ENCODE measurements at places on chromosomes 12 and 14.

GRCh38 chr14:89430391-89431236, 13.6 kb upstream of the FOXN3 start:
- no peak for DNase-seq

- DNase-seq, result no peak
These were observed 367.2 kb upstream of the LMO3 start for GRCh38 chr12:16972923-16973770.

- no peak for DNase-seq
These were observed 134.9 kb upstream of the FRMD6 start for GRCh38 chr14:51516706-51517395.

- DNase-seq, result no peak
These were observed 3.2 kb downstream of the DGLUCY start for GRCh38 chr14:91116913-91117588.

DNA sequence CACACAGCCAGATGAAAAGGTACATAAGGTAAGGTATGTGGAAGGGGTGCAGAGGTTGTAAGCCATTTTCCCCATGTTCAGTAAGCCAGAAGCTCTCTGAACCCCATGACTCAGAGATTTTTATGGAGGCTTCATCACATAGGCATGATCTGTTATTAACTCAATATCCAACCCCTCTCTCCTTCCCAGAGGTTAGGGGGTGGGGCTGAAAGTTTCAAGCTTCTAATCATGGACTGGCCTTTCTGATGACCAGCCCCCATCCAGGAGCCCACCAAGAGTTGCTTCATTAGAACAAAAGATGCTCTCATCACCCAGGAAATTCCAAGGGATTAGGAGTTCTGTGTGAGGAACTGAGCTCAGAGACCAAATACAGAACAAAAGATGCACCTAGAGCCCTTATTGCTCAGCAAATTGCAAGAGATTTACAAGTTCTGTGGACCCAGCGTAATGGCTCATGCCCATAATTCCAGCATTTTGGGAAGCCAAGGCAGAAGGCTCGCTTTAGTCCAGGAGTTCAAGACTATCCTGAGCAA, 103.2 kb upstream of the DAAM1 start:
- no peak for DNase-seq

DNA sequence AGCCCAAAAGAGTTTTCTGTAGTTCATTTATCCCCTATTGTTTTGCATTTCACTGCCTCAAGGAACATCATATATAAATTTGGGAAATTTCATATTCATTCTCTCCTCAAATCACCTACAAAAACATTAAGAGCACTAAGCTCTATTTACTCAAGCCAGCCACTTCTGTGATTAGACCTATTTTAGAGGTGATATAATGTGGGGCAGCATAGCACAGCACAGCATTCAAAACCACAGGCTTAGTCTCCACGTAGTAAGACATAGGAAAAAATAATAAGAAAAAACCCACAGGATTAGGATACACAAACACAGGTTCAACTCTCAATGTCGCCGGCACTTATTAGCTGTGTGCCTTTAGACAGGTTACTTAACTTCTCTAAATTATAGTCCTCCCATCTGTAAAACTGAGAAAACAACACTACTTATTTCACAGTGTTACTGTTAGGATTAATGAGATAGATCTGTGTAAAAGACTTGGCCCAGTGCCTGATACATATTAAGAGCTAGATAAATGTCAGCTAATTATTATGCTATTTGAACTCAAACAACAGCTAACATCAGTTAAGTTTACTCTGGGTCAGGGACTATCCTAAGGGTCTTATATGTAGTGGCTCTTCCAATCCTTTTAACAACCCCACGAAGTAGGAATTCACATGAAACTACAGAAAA, 20.3 kb downstream of the DCAF5 start:
- DNase-seq, result no peak

GRCh38 chr12:46357438-46358324, 14.9 kb downstream of the SLC38A2 start:
- DNase-seq, result no peak

- no peak for DNase-seq
These were observed 53.4 kb downstream of the PRMT8 start for GRCh38 chr12:3544296-3544965.

- DNase-seq, result peak; percentile 56
These were observed 6.3 kb upstream of the LTBP2 start for GRCh38 chr14:74618078-74618952.

DNA sequence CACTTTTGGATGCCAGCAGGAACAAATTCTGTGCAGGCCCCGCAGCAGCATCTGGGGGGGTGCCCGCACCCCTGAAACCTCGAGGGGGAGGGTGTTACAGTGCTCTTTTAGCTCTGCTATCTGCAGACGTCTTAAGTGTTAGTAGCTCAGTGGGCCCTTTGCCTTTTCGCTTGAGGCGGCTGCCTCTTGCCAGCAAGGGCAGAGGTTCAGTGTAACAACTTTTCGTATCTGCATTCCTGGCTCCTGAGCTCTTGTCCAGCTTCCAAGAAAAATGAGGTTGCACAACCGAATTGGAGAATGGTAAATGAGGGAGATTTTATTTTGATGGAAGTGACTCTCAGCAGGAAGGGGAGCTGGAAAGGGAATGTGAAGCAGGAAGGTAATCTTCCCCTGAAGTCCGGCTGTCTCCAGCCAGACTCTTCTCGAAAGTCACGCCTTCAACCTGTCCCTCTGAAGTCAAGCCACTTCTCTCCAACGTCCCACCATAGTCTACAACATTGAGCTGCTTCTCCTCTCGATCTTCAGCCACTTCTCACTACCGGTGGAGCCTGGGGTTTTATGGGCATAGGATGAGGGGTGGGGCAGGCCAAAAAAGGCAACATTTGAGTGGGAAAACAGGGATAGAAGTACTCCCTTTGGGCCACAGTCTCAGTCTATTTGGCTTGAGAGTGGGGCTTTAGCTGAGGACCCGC, 17.8 kb downstream of the TAS2R50 start:
- no peak for DNase-seq

DNA sequence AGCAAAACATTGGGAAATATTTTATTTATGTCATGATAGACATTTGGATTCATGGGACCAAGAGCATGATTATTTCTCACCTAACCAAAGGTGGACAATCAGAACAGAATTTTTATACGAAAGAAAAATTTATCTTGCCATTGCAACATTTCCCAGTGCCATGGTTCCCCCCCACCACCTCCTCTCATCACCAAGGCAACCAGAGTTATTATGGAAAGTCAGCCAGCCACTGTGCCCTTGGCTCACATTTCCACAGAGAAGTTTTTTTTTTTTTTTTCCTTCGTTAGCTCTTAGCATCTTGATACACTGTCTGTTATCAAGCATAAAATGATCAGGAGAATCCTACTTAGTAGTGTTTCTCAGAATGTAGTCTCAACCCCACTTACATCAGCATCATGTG, 176.4 kb upstream of the TMTC1 start:
- DNase-seq, result no peak

- DNase-seq, result no peak
These were observed 1.1 kb downstream of the CCDC91 start for GRCh38 chr12:28191051-28192048.

DNA sequence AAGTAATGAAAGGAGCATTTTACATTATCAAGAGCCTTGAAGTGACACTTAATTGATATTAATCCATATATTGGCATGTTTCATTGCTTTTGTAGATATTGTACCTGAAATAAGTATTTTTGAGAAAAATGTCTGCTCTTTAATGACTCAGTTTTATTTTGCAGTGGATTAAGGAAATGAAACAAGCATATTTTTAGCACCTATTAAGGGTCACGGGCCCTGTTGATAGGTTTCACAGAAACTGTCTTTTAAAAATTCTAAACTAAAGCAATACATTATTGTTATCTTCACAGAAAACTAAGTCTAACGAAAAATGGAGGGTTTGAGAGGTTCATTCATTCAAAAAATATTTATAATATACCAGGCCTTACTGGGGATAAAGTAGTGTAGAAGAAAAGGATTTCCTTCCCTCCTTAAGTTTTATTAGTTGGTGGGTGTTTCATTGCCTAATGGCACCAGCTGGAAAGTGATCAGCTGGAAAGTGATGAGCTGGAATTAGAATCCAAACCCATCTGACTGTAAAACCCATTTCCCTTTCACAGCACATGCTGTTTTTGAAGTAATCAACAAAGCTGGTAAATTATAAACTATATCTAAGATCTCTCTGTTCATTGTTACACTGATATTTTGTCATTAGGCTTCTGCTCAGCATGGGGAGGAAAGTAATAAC, 54.2 kb downstream of the PTPRQ start:
- no peak for DNase-seq

- DNase-seq, result no peak
These were observed 106.8 kb upstream of the RFLNA start for GRCh38 chr12:124188084-124188483.

GRCh38 chr14:50015716-50016115, 100.7 kb downstream of the VCPKMT start:
- DNase-seq, result no peak

- DNase-seq, result no peak
These were observed 23.8 kb downstream of the MMP17 start for GRCh38 chr12:131851741-131852550.

- DNase-seq, result no peak
These were observed 6.4 kb downstream of the MBD6 start for GRCh38 chr12:57528831-57529555.

- DNase-seq, result no peak
These were observed 11.3 kb downstream of the CFAP54 start for GRCh38 chr12:96500693-96501092.

DNA sequence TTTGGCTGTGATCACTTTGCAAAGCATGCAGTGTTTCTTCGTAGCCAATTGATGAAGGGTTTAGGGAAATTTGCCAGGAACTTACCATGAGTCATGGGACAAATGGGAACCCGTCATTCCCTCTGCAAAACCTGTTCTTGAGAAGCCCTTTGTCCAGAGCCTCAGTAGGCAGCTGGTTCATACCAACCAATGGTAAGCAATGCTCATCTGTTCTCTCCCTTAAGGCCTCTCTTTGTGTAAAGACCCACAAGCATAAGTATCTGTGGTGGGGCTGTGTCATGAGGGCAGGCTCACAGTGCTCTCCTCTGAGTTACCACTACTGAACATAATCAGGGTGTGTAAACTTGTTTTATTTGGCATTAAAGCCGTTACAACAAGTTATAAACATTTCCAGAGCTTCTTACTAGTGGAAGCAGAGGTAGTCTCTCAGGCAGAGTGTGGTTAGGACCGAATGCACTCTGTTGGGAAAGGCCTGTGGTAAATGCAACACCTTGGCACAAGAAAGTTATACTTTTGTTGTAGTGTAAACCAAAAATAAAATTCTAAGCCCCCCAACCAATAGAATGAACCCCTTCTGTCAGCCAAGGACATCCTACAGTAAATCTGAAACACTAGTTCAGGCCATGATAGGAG, 119.8 kb downstream of the SINHCAF start:
- DNase-seq, result no peak

- no peak for DNase-seq
These were observed 115.6 kb downstream of the NEDD1 start for GRCh38 chr12:97022536-97023230.

GRCh38 chr14:79465651-79466050, 745.7 kb downstream of the DIO2 start:
- no peak for DNase-seq

GRCh38 chr12:84305144-84305543, 607.5 kb downstream of the SLC6A15 start:
- no peak for DNase-seq

- DNase-seq, result no peak
These were observed 14.3 kb upstream of the OTUB2 start for GRCh38 chr14:94011795-94012194.

- no peak for DNase-seq
These were observed 19.6 kb downstream of the ACVR1B start for GRCh38 chr12:51970904-51971646.

DNA sequence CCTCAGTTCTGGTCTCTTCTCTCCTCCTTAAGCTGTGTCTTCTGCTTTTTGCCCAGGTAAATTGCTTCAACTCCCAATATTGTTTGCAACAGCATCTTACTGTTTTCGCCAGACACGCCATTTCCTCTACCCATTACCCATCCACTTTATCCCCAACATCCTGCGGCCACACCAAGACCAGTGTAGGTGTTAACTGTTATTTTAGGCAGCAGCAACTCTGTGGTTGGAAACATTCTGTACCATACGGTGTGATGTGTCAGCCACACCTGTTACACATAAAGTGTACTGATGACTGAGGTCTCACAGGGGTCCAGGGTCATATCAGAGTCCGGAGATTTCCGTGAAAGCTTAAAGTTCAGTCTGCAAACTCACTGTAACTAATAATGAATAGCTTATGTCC, 21.8 kb upstream of the KLRD1 start:
- no peak for DNase-seq

DNA sequence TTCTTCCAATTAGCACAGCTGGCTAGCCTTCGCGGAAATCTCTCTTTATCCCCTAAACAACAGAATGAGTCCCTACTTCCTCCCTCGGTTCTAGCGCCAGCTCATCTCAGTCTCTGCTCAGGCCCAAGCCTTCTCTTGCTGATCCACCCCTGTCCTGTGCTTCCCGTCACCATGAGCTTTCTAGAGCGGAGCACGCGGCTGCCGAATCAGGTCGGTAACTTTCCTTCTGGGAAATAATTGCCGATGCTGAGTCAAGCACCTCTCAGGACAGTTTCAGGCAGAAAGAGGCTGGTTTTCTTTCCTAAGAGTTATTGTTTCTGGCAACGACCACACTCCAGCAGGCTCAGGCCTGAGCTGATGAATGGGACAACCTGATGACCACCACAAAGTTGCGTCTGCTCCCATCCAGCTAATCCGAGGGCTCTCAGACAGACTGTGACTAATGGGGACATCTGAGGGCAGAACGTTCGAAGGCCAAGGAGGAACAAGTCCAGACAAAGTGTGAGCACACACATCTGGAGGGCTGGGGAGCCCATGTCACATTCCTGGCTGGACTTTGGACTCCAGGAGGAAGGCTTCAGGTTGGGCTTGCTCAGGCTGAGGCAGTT, 13.6 kb upstream of the GPR68 start:
- DNase-seq, result no peak

DNA sequence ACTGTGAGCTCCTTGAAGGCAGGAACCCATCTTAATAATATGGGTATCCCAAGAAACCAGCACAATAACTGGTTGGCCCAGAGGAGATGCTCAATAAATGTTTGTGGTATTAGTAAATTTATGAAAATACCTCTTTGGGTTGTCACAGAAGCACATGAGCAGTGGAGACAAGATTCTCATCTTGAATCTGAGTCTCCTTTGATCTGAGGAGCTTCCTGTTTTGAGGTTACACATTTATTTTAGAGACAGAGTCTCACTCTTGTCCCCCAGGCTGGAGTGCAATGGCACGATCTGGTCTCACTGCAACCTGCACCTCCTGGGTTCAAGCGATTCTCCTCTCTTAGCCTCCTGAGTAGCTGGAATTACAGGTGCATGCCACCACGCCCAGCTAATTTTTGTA, 247.4 kb downstream of the NRXN3 start:
- no peak for DNase-seq
